ENCODE measurements at places on chromosomes 7 and 10. TPM values are rescaled to one million over a fixed set of nuclear protein-coding genes. Genes with fewer than 3 reads are reported as not detected.

Gene C10orf88
- 7.6 TPM for total RNA-seq

Gene UPK3BL1
- 39.4 TPM for total RNA-seq

Gene ACHE
- total RNA-seq, result 2.9 TPM

Gene DHX32
- total RNA-seq, result 35.1 TPM

Gene MICALL2
- total RNA-seq, result 37.6 TPM

Gene DENND10
- 27.7 TPM for total RNA-seq

Gene ZKSCAN1
- total RNA-seq, result 57.5 TPM

Gene VWA2
- 15.5 TPM for total RNA-seq

Gene TMEM273
- 63.1 TPM for total RNA-seq

Gene TRIM50
- 0.20 TPM for total RNA-seq

Gene NACAD
- 2.3 TPM for total RNA-seq

Gene UCN3
- 1.2 TPM for total RNA-seq

Gene INTS15
- total RNA-seq, result 37.6 TPM

Gene NUTM2E
- not detected for total RNA-seq

Gene SLC39A12
- 0.29 TPM for total RNA-seq
